ENCODE measurements at places on chromosomes 3 and 15.

GRCh38 chr3:40079847-40080240 lies 229.7 kb upstream of the EIF1B start:
- DNase-seq = no peak

DNA sequence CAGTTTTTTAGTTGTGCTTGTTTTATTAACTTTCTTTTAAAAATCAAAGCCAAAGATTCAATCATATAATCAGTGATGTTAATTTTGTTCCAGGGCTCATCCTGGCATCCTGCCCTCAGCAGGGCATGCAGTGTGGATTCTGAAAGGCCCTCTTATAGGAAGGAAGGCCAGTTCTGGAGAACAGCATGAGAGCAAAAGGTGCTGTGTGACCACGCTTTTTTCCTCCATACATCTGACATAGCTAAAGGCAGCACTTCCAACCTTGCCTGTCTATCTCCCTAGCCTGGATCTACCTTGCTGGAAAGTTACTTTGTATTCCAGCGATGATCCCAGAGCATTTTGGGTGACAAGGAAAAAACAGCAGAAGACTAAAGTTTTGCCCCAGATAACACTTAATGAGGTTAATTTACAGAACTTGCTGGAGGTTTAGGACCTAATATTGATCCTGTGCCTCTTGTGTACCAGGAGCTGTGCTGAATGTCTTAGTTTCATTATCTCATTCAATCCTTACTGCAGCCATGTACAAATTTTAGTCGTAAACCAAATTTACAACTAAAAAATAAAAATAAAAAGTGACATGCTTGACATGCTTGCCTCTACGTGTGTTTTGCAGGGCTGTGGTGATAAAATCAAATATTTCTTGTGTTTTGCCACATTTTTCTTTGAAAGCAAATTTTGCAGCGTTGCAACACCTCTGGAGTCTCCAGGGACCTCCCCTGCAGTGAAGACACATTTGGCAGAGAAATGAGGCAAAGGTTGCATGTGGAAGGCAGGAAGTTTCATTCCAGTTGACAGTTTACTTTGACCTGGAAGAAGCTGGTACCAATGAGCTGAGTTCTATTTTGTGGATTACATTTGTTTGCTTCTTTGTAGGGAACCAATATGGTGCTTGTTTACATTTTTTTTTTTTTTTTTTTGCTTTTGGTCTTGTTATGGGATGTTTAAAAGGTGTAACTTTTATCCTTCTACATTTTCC lies 13.2 kb downstream of the IL1RAP start:
- no peak for DNase-seq

GRCh38 chr3:182364723-182365650 lies 428.3 kb upstream of the ATP11B start:
- no peak for DNase-seq

- no peak for DNase-seq
Observed at GRCh38 chr3:46380471-46381221, 9.9 kb downstream of the CCR5 start.

DNA sequence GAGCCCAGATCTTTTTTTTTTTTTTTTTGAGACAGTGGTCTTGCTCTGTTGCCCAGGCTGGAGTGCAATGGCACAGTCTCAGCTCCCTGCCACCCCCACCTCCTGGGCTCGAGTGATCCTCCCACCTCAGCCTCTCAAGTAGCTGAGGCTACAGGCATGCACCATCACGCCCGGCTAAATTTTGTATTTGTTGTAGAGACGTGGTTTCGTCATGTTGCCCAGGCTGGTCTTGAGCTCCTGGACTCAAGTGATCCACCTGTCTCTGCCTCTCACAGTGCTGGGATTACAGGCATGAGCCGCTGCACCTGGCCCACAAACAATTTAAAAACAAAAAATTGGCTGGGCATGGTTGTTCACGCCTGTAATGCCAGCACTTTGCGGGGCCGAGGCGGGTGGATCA lies 22.6 kb upstream of the SLC6A6 start:
- DNase-seq = no peak

DNA sequence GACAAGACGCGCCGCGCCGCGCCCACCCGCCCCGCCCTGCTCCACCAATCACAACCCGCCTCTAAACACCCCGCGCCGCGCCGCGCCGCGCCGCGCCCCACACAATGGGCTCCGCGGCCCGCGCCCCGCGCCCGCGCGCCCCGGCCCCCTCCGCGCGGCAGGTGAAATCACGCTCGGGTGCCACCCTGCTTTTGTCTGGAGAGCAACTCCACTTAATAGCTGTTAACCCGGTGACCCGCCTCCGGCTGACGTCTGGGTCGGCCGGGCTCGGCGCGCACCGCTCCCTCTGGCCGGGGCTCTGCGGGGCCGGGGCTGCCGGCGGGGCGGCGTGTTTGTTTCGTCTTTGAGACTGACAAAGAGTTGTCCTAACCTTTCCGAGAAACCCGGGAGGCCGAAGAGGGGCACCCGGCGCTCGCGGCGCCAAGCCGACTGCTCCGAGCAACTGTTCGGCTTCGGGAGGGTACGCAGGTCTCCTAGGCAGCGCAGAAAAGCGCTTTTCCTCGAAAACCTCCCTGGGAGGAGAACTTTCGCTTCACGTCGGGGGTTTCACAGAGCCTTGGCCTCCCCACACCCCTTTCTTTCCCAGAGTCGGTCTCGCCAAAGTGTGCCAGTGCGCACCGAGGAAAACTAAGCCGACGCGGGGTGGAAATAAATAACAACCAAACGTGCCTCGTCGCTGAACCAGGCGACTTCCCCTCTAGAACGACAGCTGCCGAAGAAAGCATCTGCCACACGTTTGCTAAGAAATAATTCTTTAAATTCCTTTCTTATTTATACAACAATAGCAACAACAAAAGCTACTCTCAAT lies 518.4 kb downstream of the FOXP1 start:
- peak; percentile 75 for DNase-seq

- DNase-seq = no peak
Observed at GRCh38 chr3:31170932-31171670, 276.6 kb upstream of the GADL1 start.

- no peak for DNase-seq
Observed at GRCh38 chr3:138405486-138405885, 28.9 kb upstream of the ESYT3 start.

GRCh38 chr3:143455480-143455879 lies 335.9 kb downstream of the CHST2 start:
- no peak for DNase-seq

DNA sequence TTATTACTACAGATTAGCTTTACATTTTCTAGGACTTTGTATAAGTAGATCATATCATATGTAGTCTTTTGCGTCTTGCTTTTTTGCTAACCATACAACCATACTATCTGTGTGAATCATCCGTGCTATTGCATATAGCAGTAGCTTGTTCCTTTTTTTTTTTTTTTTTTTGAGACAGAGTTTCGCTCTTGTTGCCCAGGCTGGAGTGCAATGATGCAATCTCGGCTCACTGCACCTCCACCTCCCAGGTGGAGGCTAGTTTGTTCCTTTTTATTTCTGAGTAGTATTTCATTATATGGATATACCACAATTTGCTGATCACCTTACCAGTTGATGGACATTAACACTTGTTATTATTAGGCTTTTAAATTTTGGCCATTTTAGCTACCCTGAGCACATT lies 54.5 kb upstream of the TBL1XR1 start:
- no peak for DNase-seq

- DNase-seq = no peak
Observed at GRCh38 chr3:23546181-23546580, 259.6 kb upstream of the UBE2E1 start.

DNA sequence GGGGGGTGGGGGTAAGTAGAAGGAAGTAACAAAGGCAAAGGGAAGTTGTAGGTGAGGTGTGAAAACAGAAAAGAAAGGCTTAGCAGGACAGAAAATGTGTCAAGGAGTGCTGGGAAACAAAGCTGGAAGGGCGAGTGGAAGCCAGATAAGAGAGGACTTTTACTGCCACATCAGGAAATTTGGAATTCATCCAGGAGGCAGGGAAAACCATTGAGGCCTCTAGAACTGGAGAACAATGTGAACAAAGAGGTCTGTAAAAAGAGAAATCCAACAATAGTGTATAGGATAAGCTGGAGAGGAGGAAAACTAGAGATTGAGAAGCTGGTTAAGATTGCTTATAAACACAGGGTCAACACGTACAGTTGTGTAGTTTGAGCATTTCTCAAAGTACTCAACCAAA lies 116.6 kb downstream of the NTRK3 start:
- no peak for DNase-seq

GRCh38 chr3:50154476-50154839 lies 666 bp upstream of the SEMA3F start:
- no peak for DNase-seq

- no peak for DNase-seq
Observed at GRCh38 chr15:71804226-71804625, 6.1 kb upstream of the NR2E3 start.

- no peak for DNase-seq
Observed at GRCh38 chr3:15462451-15462850, 35.1 kb downstream of the EAF1 start.

GRCh38 chr3:26915208-26915607 lies 292.6 kb downstream of the LRRC3B start:
- no peak for DNase-seq

GRCh38 chr3:129226374-129226773 lies 23.0 kb upstream of the COPG1 start:
- no peak for DNase-seq

- no peak for DNase-seq
Observed at GRCh38 chr3:98843266-98843959, 58.1 kb downstream of the DCBLD2 start.

DNA sequence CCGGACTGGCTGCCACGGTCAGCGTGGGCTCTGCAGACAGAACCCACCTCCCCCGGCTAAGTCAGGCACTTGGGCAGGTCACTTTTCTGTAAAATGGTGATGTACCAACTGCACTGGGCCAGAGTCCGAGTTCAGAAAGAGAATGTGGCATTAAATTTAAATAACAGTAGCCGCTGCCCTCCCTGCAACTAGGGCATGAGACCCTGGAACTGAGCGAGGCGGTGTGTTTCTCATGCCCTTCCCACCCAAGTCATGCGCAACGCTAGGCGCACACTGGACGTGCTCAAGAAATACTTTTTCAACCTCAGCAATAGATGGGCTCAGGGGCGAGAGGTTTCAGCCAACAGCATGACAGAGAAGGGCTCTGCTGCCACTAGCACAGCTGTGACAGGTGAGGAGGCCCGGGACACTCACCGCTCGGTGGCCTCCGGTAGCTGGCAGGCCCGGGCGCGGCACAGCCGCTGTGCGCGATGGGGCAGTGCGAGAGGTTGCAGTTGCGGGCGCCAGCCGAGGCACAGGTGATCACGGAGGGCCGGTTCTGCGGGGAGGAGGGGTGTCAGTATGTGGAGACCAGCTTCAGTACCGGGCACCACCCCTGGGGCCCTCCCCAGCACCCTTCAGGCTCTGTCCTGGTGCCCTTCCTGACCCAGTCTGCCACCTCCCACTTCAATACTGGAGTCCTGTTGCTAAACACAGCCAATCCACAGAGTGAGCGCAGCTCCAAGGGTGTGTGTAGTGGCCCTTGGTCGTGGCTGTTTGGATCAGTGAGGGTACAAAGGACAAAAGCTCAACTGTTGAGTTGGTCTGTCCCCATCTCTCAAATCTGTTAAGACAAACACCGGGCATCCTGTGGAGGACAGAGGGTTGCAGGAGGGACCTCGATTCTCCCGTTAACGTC lies 84.5 kb downstream of the VGLL4 start:
- DNase-seq = no peak

DNA sequence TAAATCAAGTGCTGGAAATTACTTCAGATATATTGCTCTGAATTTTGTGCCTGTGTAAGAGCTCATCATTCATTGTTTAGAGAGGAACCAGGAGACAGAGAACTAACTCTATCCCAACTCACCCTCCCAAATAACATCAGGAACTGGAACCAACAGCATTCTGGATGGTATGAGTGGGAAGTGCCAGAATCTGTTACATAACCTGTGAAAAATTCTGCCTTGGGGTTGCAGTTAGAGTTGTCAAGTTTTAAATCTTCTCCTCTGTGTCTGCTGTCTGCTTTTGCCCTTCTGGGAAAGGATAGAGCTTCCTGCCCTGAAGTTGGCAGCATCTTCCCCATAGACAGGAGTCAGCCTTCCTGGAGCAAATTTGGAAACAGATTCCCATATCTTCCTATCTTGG lies 41.2 kb downstream of the TIMP4 start:
- no peak for DNase-seq
